ENCODE measurements at places on chromosomes 4 and X.

- no peak for DNase-seq
Measured at GRCh38 chr4:181272422-181272821, 970.8 kb upstream of the TENM3 start.

GRCh38 chr4:105186701-105187161 is 40.1 kb downstream of the TET2 start:
- DNase-seq: no peak

- no peak for DNase-seq
Measured at GRCh38 chr4:156634612-156635011, 337.0 kb downstream of the PDGFC start.

DNA sequence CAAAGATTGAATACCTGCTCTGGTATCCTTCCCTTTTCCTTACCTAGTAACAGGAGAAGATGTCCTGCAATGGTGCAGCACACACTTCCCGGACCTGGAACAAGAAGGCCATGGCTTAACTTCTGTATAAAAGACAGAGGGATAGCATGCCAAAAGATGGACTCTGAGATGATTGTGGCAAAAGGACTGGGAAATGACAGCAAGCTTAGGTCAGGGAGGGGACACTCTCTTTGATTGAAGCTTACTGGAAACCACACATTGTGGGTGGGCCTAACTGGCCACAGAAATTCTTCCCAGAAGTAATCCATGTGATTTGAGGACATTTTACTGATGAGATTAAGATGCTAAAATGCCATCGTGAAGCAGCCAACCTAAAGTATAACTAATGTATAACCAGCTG is 71.0 kb upstream of the OTUD4 start:
- DNase-seq: no peak

DNA sequence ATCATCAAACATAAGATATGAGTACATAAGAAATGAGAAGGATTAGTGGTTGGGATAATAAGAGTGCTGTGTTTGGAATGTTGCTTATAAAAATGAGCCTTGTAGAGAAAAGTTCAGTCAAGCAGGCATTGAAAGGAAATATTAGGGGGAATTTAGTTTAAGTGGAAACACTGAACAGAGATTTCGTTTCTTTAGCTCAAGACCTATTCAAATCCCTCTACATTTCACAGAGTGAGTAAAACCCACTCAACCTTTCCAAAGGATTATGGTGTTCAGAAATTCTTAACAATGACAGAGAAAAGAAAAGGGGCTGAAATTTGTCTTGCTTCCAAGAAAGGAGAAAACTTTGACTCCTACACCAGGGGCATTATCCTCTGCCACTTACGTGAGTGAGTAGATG is 1072.4 kb upstream of the LCORL start:
- no peak for DNase-seq

DNA sequence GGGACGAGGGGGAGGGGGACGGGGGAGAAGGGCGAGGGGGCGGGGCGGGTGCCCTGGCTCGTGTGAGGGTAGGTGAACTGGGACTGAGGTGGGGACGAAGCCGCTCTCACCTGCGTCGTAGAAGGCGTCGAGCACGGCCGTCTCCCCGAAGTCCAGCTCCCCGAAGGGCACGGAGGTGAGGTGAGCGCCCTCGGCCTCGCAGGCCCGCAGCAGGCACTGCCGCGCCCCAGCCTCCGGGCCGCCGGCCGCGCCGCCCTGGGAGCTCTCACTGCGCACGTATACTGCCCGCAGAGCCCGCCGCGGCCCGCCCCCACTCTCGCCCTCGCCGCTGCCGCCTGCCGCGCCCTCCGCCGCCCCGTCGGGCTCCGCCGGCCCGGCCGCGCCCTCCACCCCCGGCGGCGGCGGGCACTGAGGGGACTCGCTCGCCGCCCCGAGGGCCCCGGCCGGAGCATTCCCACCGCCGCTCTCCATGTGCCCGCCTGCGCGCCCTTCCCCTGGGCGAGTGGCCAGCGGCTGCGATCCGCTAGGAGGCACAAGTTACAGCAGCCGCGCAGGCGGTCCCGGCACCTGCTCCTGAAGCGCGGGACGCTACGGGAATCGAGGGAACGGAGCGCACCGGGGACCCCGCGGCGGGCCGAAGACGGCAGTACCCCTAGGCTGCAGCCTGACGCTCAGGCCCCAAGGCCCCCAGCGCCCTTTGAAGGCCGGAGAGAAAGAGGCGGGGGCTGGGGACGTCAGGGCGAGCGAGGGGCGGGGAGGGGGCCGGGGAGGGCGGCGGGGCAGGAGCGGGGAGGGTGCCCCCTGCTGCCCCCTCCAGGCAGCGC is at the start of gene MAP3K15:
TSS of gene MAP3K15 (minus strand) at position 718 of the 824 bp plus-strand sequence. CDS start at position 471, 247 bp downstream.
- DNase-seq: no peak

- no peak for DNase-seq
Measured at GRCh38 chr4:153398713-153399112, 54.2 kb downstream of the MND1 start.

- no peak for DNase-seq
Measured at GRCh38 chrX:155871934-155872333, 9.2 kb upstream of the VAMP7 start.

DNA sequence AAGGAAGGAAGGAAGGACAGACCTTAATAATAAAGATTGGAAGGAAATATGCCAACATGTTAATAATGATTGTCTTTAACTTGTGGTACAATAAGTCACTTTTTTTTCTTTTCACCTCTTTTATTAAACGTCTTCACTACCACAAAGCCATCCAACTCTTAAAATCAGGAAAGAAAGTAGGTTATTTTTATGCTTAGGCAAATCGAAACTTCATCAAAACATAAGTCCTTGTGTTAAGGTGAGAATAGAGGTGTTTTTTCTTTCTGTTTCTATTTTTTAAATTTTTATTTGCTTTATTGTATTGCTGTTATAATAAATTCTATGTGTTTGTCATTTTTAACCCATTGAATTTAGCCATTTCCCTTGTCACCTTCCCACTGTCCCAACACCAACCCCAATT is 26.5 kb downstream of the BLOC1S4 start:
- no peak for DNase-seq

DNA sequence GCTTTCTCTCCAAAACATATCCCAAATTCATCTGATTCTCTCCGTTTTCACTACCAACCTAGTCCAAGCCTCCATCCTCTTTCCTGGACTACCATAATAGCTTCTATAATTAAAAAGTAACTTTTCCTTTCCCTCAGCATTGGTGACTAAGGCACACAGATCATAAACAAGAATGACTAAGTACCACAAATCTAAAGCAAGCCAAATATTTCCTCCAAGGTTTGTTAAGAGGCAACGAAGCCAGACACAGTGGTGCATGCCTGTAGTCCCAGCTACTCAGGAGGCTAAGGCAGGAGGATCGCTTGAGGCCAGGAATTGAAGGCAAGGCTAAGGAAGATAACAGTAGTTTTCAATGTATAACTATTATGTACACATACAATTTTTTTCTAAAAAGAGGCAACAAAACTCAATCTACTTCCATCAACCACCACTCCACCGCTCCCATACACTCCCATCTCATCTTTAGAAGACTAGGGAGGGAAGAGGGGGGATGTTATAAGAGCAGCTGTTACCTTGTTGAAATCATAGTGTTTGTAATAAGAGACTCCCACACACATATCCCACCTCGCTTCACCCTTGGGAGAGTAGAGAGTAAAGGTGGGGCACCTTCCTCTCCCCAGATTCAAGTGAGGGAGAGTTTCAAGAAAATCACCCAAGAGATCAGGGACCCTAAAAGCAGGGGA is 4.2 kb upstream of the JCHAIN start:
- DNase-seq: no peak

DNA sequence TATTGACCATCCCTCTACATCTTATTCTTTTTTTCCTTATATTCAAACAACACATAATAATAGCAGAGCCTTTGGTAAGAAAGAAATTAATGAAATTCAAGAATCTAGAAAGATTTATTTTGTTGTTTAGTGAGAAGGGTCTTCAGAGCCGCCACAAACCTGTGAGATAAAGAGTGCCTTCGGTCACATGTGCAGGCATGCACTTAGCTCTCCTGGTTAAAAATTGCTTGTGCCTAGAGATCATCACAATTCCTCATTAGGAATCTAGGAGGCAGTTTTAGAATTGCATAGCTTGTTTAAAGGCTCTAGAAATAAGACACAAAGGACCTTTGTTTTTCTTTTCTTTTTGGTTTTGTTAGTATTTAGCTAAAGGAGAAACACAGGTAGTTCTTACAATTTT is 1948.4 kb upstream of the IGFBP7 start:
- no peak for DNase-seq

DNA sequence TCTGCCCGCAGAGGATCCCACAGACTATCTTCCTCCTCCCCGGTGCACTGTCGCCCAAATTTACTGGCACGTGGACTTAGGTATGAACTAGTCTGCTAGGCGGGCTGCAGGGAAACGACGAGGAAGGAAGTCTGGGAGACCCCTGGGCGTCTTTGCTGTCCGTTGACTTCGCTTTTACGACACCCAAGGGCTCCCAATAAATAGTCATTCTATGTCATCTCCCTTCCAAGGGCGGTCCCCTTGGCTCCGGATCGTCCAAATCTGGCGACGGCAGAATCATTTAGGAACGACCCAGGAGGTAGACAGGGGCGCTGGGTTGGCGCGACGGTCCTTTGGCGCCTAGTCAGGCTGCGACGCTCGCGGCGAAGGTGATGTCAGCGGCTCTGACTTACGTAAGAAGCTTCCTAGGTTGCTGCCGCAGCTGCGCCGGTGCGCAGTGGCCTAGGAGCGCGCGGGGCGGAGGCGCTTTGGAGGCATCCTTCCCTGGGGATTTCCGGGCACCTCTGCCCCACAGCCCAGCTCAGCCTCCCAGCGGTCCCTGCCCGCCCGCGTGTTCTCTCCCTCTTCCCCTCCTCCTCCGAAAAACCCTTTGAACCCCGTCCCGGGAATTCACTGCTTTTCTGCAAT is 2.2 kb downstream of the NHS start:
- DNase-seq: no peak

- no peak for DNase-seq
Measured at GRCh38 chr4:83028976-83029375, 6.0 kb upstream of the COPS4 start.

GRCh38 chr4:176277162-176277904 is 8.3 kb upstream of the ASB5 start:
- DNase-seq: peak; percentile 34

- no peak for DNase-seq
Measured at GRCh38 chr4:176981551-176981950, 188.8 kb upstream of the VEGFC start.

- no peak for DNase-seq
Measured at GRCh38 chrX:41452565-41453356, 5.6 kb downstream of the NYX start.

- no peak for DNase-seq
Measured at GRCh38 chrX:153357877-153358276, 23.9 kb downstream of the ZNF275 start.

- DNase-seq: no peak
Measured at GRCh38 chrX:98191003-98191402, 1307.3 kb downstream of the RPA4 start.

GRCh38 chr4:73682508-73682907 is 57.9 kb upstream of the CXCL8 start:
- no peak for DNase-seq

- DNase-seq: no peak
Measured at GRCh38 chr4:182862921-182863320, 54.3 kb downstream of the DCTD start.

DNA sequence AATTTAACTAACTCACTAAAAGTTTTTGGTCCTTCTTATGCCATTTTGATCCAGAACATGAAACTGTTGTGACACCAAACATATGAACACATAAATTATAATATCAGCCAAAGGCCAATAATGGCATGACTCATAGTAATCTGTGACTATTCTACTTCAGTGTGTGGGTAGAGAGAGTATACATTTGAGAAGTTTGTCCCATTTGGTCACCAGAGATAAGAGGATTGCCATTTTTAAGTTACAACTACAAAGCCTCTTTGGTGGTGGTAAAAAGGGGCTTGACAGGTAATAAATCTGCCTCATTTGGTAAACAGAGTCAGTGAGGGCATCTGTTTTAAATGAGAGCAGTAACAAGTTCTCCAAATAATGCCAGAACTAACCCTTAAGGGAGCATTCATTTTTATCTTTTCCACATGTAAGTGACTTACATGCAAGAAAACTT is 117.9 kb downstream of the TBC1D19 start:
- DNase-seq: no peak

GRCh38 chr4:7124689-7125442 is 57.0 kb upstream of the GRPEL1 start:
- peak; percentile 54 for DNase-seq

DNA sequence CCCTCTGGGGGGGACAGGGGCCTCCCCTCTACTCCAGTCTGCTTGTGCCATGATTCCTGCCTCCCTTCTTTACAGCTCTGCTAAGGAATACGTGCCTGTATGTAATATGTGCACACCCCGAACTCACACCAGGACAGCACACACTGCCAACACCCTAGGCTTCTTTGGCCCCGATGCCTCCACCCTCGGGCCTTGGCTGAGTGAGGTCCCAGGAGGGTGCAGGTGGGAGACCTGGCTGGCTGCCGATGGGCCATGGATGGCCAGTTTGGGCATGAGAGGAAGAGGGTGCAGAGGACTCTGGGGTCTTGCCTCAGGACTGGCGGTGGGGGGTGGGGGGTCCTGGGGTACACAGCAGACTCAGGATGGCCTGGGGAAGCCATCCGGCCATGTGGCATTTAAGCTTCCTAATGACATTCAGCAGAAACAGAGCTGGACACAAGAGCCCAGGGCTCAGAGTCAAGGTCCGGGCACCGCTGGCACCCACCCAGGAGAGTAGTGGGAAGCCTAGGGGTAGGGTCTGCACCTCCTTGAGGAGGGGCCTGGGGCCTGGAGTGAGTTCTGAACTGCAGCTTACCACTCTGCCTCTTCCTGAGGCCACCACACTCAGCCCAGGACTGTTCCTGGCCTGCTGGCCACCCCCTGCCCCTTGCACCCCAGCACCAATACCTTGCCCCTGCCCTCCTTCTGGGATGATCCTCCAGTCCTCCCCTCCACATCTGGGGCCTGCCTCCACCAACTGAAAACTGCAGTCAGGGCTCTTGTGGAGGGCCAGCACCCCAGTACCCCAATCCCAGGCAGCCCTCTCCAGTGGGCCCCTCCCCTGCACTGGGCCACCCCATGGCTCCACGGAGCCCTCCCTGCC is 2.1 kb upstream of the PCGF3 start:
- no peak for DNase-seq

GRCh38 chr4:140150886-140151698 is 2.9 kb downstream of the MAML3 start:
- DNase-seq: peak; percentile 66

DNA sequence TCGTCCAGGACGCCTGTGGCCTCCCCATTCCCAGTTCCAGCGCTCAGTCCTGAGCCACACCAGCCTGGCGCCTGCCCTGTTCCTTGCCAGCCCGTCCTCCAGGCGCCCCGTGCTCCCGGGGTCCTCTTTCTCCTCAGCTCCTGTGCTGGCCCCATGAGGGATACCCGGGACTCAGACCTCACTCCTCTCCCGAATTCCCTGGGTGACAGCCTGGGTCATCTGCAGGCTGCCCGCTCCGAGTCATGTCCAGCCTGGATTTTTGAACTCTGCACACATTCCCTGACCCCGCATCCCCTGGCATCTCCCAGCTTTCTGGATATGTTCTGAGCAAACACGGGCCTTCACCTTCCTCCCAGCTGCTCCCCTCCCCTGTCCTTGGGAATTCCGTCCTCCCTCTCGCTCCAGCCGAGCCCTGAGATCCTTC is 14.9 kb upstream of the ADD1 start:
- DNase-seq: no peak

- DNase-seq: no peak
Measured at GRCh38 chr4:84862064-84862463, 104.4 kb downstream of the WDFY3 start.

Measured in NCI-H1694 (cell line).